ENCODE measurements at places on chromosomes 3 and 15. TPM values are rescaled to one million over a fixed set of nuclear protein-coding genes. Genes with fewer than 3 reads are reported as not detected.

Gene TLNRD1
- total RNA-seq: 22.4 TPM

Gene TEX55
- not detected for total RNA-seq

Gene ZDHHC19
- total RNA-seq: not detected

Gene MYL3
- total RNA-seq: 6.0 TPM

Gene PYGO1
- total RNA-seq: 38.0 TPM

Gene KCNAB1
- total RNA-seq: 9.3 TPM

Gene FGF12
- 1.3 TPM for total RNA-seq

DNA sequence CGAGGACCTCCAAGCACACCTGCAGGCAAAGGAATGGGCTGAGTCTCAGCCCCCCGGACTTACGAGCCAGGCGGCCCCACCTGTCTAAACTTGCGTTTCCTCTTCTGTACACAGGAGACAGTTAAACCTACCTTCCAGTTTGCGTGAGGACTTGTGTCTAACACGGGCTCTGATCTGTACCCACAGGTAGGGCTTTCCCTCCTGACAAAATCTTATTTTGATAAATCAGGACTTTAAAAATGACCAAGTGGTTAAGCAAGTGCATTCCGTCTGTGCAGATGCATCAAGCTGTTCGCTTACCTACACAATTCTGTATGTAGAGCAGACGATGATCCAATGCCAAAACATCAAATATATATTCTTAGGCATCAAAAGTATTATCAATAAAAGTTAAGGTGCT is 238.0 kb downstream of the XXYLT1 start:
- H3K4me3 ChIP-seq: no peak overlapping the region
- H3K36me3 ChIP-seq: no peaks in the 10 kb centered on the region
- no peaks in the 10 kb centered on the region for H3K4me1 ChIP-seq

DNA sequence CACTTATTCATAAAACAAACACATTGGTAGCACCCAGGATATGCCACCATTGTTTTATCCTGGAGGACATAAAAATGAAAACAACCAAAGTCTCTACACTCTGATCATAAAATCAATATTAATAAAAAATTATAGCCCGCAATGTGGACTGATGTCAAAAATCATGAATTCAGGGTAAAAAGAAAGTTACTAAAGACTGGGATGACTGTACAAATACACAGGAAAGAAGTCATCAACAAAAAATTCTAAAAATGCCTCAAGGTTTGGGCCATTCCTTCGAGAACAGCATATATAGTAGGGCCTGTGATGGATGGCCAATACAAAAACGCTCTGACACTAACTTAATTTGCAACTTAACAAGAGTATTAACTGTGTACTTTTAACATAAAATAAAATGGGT is 76.8 kb downstream of the THBS1 start:
- no peaks in the 10 kb centered on the region for H3K4me1 ChIP-seq
- H3K4me3 ChIP-seq: no peak overlapping the region
- DNase-seq: no peak
- H3K27ac ChIP-seq: no peak overlapping the region
- no peaks in the 10 kb centered on the region for H3K27me3 ChIP-seq

GRCh38 chr3:101065962-101066361 is 72.7 kb upstream of the ABI3BP start:
- no peak for DNase-seq

DNA sequence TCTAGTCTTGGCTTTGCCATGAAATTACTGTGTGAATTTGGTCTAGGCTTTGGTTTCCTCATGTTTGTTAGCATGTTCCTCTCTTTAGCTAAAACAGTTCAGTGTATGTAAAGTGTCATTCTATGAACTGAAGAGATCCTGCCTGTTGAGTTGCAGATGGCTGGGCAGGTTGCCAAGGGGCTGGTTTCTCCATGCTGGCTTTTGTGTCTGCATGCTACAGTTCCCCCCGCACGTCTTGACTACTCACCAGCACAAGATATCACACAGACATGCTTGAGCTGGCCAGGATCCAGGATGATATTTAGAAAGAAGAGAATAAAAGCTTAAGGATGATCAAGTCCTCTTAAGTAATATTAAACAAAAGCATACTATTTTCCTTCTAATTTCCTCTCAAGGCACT is 90.2 kb downstream of the CERS3 start:
- no peaks in the 10 kb centered on the region for H3K4me1 ChIP-seq
- H3K27me3 ChIP-seq: no peaks in the 10 kb centered on the region
- peak; percentile 88 for DNase-seq
- no peak overlapping the region for H3K27ac ChIP-seq
- no peaks in the 10 kb centered on the region for H3K36me3 ChIP-seq

DNA sequence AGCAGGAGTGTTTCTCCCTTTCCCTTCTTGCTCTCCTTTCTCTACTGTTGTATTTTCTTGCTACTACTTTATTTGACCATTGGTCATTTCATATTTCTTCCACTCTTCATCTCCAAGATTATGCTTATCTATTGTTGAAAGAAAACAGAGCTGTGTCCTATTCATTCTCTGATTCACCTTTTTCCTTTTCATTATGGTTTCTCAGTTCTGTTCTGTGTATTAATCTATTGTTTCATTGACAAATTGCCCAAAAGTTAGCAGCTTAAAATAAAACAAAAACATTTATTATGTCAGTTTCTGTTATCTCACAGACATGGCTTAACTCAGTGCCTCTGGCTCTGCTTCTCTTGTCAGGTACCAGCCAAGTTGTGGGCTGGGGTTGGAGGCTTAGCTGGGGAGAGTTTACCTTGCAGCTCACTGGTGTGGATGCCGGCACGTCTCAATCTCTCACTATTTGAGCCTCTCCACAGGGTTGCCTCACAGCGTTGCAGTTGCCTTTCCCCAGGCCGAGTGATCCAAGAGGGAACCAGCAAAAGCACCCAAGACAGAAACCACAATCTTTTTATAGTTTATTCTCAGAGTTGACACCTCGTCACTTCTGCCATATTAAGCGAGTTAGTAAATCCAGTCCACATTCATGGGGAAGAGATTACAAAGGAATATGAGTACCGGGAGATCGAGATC is 36.9 kb upstream of the FILIP1L start:
- peak; percentile 30 for DNase-seq
- no peaks in the 10 kb centered on the region for H3K4me1 ChIP-seq
- H3K27ac ChIP-seq: peak overlapping the region; percentile 69
- H3K27me3 ChIP-seq: no peaks in the 10 kb centered on the region
- H3K36me3 ChIP-seq: no peaks in the 10 kb centered on the region

GRCh38 chr3:64805248-64805647 is 117.4 kb upstream of the ADAMTS9 start:
- DNase-seq: no peak
- no peak overlapping the region for H3K4me3 ChIP-seq
- no peak overlapping the region for H3K27ac ChIP-seq
- no peaks in the 10 kb centered on the region for H3K4me1 ChIP-seq
- no peaks in the 10 kb centered on the region for H3K27me3 ChIP-seq
- no peaks in the 10 kb centered on the region for H3K36me3 ChIP-seq

GRCh38 chr15:92821491-92822116 is 78.5 kb upstream of the CHD2 start:
- H3K4me3 ChIP-seq: no peak overlapping the region
- peak; percentile 9 for DNase-seq
- H3K36me3 ChIP-seq: no peaks in the 10 kb centered on the region
- peak overlapping the region; percentile 91 for H3K27ac ChIP-seq
- no peaks in the 10 kb centered on the region for H3K4me1 ChIP-seq

- H3K36me3 ChIP-seq: no peaks in the 10 kb centered on the region
- H3K4me1 ChIP-seq: no peaks in the 10 kb centered on the region
- no peaks in the 10 kb centered on the region for H3K27me3 ChIP-seq
Measured at GRCh38 chr15:100880139-100880896, 687 bp downstream of the ALDH1A3 start.

DNA sequence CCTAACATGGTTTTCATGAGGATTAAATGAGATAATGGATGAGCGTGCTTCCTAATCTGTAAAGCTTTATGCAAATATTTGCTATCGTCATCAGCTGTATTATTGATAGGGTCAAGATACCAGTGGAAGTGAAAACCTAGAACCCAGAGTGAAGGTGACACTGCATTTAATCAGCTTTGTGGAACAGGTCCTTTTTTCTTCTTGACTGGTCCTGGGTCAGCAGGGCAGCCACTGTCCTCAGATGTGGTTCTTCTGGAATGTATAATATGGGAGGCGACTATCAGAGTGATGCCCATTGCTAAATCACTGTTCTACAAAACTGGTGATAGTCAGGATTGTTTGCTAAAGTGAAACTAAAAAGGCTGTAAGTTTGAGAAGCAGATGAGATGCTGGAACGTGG is 41.4 kb downstream of the SORD start:
- H3K4me3 ChIP-seq: no peak overlapping the region
- H3K36me3 ChIP-seq: no peaks in the 10 kb centered on the region
- no peak overlapping the region for H3K27ac ChIP-seq
- H3K4me1 ChIP-seq: no peaks in the 10 kb centered on the region
- H3K27me3 ChIP-seq: no peaks in the 10 kb centered on the region

DNA sequence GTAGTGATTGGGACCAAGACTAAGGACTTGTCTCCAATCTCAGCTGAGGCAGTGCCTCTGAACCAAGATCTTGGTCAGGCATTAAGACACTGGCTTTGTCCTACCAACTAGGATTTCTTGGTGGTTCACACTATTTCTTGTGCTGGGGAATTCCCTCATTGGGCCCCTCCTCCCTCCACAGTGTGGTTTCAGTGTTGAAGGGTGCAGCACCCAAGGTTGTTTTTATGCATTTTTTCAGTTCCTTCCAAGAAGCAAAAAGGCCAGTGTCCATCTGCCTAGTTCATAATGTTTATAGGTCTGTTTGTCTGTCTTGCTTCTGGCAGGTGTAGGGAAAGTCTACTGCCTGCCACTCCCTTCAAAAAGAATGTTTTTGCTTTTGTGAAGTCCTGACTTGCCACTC is 10.6 kb upstream of the ITPKA start:
- no peak for DNase-seq
- H3K36me3 ChIP-seq: no peaks in the 10 kb centered on the region
- no peaks in the 10 kb centered on the region for H3K4me1 ChIP-seq
- no peak overlapping the region for H3K27ac ChIP-seq
- H3K27me3 ChIP-seq: no peaks in the 10 kb centered on the region

GRCh38 chr3:43515208-43515917 is 106.4 kb downstream of the ANO10 start:
- H3K27me3 ChIP-seq: no peaks in the 10 kb centered on the region
- peaks cover 3% of the 10 kb centered on the region for H3K36me3 ChIP-seq
- no peak overlapping the region for H3K27ac ChIP-seq
- no peak for DNase-seq

GRCh38 chr3:21528291-21528995 is 222.6 kb downstream of the ZNF385D start:
- no peaks in the 10 kb centered on the region for H3K27me3 ChIP-seq
- no peak overlapping the region for H3K27ac ChIP-seq
- H3K36me3 ChIP-seq: no peaks in the 10 kb centered on the region

DNA sequence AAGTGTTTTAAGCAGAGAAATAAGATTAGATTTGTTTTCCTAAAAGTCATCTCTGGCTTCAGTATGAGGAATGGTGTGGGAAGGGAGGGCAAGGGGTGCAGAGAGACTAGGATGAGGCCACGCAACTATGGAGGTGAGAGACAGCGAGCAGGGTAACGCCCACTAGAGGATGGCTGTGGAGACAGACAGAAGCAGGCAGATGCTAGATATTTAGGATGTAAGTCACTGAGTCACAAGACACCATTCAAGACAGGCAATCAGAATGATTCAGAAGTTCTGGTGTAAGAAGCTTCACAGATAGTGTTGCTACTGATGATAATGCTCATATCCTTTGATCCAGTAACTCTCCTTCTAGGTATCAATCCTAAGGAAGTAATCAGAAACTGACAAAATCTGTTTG is 19.1 kb downstream of the HSPBAP1 start:
- no peaks in the 10 kb centered on the region for H3K4me1 ChIP-seq
- DNase-seq: no peak
- H3K27me3 ChIP-seq: no peaks in the 10 kb centered on the region
- no peak overlapping the region for H3K27ac ChIP-seq
- H3K36me3 ChIP-seq: no peaks in the 10 kb centered on the region

- H3K4me3 ChIP-seq: no peak overlapping the region
- H3K4me1 ChIP-seq: no peaks in the 10 kb centered on the region
- DNase-seq: no peak
Measured at GRCh38 chr3:11244121-11244677, 28.0 kb upstream of the ATG7 start.

DNA sequence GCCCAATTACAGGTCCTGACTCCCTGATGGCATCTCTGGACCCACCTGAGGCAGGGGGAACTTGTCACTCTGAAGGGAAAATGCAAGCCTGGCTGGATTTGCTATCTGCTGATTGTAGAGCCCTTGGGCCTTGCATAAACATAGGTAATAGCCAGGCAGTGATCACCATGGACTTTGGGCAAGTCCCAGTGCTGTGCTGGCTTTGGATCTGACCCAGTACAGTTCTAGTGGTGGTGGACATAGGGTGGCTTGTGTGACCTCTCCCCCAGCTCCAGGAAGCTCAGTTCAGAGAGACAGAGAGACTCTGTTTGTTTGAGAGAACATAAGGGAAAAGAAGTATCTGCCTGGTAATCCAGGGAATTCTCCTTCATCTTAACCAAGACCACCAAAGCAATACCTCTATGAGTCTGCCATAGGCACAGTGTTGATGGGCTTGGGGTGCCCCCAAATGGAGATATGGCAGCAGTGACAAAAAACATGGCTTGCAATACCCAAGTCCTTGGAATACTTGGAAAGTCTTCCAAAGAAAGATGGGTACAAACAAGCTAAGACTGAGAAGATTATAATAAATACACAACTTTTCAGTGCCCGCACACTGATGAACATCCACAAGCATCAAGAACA is 348.5 kb downstream of the PYDC2 start:
- DNase-seq: no peak
- no peak overlapping the region for H3K4me3 ChIP-seq
- no peaks in the 10 kb centered on the region for H3K27me3 ChIP-seq

DNA sequence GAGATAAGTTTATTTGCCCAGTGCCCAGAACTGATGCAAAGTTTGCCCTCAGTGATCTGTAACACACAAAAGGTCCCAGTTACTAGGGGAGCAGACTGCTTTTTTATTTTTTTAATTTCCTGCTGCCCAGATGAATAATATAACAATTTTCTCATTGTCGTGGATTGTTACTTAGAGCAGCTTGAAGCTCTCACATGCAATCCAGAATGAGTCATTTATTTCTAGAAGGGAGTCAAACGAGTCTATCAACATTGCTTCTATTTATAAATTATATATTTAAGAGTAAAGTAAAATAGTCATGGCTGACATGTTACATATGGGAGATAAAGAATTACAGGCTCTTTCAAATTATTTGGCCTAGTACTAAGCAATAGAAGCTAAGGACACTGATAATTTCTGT is 41.3 kb downstream of the MEIS2 start:
- H3K4me3 ChIP-seq: no peak overlapping the region
- no peaks in the 10 kb centered on the region for H3K4me1 ChIP-seq
- no peaks in the 10 kb centered on the region for H3K36me3 ChIP-seq
- peak overlapping the region; percentile 78 for H3K27ac ChIP-seq

GRCh38 chr3:54279005-54279583 is 156.7 kb downstream of the CACNA2D3 start:
- H3K4me1 ChIP-seq: no peaks in the 10 kb centered on the region
- H3K27me3 ChIP-seq: no peaks in the 10 kb centered on the region
- H3K4me3 ChIP-seq: no peak overlapping the region
- no peaks in the 10 kb centered on the region for H3K36me3 ChIP-seq
- no peak overlapping the region for H3K27ac ChIP-seq

Measured in uterus (tissue), 4 donors.